ENCODE measurements at places on chromosomes 11 and 22.

DNA sequence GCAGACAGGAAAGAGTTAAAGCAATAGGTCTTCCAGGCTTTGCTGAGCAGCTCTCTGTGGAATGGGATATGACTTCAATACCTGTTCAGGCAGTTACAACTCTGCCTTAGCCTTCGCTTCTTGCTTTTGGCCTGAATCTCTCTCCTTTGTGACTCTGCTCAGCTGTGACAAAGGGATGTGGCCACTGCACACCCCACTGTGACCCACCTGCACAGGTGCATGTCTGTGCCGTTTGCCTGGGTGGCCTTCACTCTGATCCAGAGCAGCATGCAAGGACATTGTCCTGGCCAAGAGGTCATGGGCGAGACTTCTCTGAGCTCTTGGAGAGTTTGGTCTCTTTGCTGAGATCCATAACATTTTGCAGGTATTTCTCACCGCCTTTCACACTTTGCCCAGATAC, 891.3 kb downstream of the BRD1 start:
- no peak for DNase-seq

DNA sequence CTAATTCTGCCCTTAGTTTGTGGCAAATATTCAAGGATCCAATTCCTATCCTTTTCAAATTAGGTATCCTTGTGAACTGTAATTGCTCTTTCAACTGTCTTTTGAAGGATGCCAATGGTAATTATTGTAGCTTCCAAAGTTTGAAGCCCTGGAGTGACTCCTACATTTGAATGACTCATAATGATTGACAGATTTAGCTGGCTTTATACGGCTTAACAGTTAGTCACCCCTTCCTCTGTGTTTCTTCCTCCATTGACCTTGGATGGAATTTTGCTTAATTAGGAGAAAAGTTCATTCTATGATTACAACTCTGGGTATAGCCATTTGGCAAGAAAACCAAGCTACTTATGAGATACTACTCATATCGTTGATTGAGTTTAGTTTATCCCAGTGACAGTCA, 639.3 kb upstream of the KIRREL3 start:
- no peak for DNase-seq

DNA sequence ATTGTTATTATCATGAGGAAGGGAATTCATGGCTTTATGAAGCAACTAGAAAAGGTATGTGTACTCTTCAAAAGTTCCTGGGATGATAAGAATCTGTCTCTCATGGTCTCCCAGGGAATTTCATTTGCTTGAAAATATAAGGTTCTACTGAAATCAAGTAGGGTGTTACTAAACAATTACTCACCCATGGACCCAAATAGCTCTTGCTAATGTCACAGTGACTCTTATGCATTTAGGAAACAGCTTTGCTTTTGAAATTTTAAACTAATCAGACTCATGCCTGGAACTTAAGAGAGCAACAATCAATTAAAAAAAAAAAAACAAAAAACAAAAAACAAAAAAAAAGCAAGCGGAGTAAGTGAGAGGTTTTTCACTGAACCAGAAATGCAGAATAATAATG, 1546.3 kb upstream of the TENM4 start:
- DNase-seq: no peak

DNA sequence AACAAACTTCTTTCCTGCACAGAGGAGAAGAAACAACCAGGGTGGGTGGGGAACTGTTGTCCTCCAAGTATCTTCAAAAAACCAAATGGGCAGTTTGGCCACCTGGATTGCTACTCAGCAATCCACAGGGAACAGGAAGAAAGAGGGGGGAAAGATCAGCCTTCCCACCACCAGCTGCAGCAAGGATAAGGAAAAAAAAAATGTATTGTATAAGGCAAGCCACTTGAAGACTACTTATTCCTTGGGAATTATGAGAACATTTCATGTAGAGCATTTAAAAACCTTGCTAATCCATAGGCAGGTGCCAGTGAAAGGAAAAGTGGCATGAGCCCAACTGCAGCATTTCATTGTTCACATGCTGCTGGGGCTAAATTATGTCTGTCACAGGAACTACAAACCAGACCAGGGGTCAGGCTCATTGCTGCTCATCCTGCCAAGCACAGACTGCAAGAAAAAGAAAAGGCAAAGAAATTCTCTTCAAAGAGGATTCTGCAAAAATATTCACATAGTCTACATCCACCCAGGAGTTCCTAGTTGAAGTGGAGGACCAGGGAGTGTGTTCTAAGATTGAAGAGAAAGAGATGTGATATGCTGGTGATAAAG, 2.2 kb downstream of the RAB30 start:
- DNase-seq: no peak

- DNase-seq: no peak
Observed at GRCh38 chr11:1505480-1505879, 18.9 kb upstream of the MOB2 start.

DNA sequence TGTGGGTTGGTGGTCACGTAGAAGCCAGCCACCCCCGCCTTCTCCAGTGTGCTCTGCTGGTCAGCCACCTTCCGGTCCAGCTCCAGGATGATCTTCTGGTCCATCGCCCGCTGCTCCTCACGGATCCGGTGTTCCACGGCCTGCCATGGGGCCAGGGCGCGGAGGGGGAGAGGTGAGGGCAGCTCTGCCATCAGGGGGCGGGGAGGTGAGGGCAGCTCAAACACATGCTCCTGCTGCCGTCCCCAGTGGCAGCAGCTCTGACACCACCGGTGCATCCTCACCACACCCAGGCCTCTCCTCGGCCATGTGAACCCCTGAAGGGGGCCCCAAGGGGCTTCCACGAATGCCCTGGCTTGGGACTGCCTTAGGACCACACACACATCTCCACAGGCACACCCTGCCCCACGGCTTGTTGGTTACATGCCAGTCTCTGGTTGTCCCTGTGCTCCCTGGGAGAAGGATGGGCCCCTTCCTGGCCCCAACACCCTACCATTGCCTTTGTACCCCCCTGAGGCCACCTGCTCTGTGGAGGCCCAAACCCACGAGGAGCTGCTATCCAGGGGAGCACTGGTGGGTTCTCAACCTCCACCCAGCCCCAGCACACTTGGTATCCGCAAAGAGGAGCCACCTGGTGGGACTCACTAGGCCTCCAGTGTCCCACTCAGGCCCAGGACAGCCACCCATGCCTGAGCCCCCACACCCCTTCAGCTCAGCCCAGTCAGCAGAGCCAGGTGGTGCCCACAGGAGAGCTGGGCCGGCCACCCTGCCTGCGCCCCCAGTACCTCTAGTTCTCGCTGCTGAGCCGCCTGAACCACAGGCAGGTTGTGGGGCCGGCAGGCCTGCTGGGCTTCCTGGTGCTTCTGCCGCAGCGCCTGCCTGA, 4.3 kb downstream of the DGCR6L start:
- no peak for DNase-seq

DNA sequence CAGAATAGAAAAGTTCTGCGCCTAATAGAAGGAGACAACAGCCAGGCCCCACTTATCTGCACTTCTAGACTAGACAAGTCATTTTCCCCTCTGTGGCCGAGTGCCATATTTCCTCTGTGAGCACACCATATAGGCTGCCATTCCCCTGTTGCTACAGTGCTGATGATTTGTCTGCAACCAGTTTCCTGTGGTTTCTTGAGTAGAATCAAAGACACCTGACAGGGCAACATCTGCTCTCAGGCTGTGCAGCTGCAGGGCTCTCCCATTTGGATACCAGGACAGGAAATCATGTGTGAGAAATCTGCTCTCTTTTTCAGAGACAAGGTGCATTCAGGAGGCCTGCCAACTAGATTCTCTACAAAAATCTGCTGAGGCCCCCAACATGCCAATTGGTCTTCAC, 879.3 kb downstream of the DLG2 start:
- no peak for DNase-seq

GRCh38 chr22:19942157-19943081, 801 bp upstream of the TXNRD2 start:
- no peak for DNase-seq

- no peak for DNase-seq
Observed at GRCh38 chr22:32859743-32860142, 58.2 kb downstream of the TIMP3 start.

GRCh38 chr22:50190941-50191741, 5.4 kb downstream of the TRABD start:
- DNase-seq: no peak

GRCh38 chr22:27843441-27843840, 41.9 kb upstream of the MN1 start:
- DNase-seq: no peak

Data from endothelial cell (in vitro differentiated cells).